ENCODE measurements at places on chromosomes 7 and 10.

DNA sequence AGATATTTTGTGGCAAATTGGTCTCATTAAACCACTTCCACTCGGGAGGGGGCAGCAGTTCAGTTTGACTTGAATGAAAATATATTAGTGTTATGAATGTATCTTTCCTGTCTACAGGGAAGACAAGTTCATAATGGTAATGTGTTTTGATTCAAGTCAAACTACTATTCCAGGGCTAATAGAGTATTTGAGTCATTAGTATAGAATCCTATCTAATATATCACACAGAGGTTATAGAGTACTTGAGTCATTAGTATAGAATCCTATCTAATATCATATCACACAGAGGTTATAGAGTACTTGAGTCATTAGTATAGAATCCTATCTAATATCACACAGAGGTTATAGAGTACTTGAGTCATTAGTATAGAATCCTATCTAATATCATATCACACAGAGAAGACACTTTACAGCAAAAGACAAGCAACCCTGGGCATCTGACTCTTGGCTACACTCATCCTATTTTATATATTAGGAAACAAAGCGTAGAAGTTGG lies 199.7 kb upstream of the MAGI2 start:
- DNase-seq, result no peak

DNA sequence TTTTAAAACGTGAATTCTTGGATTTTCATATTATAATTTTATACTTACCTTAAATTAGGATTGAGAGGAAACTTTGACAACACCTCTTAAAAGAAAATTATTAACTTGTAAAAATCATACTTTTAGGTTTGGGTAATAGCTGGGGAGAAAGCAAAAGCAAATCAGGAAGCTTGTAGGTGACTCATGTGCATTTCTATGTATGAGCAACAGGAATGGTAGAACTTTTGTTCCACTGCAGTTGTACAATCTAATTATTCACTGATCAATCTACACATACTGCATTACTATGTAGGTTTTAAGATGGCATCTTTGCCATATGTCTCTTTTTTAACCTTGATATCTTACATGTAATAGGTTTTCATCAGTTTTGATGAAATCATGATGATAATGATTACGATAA lies 223.2 kb downstream of the PRKG1 start:
- no peak for DNase-seq

GRCh38 chr7:80883154-80884025 lies 35.5 kb downstream of the SEMA3C start:
- no peak for DNase-seq

DNA sequence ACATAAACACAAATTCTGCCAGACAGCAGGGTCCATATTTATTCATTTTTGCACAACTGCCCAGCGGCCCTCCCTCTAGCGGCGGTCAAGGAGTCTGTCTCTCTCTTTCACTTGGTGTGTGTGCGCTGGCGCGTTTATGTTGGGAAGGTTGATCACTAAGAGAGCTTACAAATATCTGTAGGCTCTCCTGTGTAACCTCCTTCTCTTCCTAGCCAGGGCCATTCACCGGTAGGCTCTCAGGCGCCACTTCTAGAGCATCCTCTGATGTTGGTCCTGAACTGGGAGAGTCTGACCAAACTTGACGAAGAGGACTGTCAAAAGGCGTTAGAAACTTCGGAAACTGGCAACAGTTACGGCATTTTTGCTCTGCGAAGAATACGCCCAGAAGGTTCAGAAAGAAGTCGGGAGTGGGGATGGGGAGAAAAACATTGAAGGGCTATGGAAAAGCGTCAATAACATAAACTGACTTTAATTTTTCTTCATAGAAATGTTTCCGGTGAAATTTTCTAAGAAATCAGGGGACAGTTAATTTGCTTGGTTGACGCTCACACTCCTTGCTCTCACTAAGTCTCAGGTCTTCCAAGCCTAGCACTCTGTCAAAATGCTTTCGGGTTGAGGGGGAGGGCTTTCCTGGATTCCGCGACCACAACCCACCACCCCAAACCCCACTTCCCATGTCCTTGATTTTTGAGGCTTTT lies 731.1 kb downstream of the ZWINT start:
- no peak for DNase-seq

- DNase-seq, result no peak
These were observed 72.4 kb downstream of the AGMO start for GRCh38 chr7:15489383-15489782.

GRCh38 chr7:55265836-55266642 lies 99.1 kb upstream of the LANCL2 start:
- no peak for DNase-seq

DNA sequence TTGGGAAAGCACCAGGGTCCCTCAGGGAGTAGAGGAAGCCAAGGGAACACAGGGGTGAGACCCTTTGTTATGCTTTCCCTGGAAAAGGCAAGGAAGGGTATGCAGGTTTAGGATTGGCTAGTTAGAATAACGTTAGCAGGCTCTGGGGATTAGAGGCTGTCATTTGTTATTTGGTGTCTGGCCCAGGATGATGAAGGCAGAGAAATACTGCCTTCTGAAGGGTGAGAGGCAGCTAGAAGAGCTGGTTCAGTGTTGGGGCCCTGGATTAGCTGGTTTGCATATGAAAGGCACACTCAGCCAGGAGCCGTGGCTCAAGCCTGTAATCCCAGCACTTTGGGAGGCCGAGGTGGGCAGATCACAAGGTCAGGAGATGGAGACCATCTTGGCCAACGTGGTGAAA lies 3.0 kb upstream of the PILRA start:
- DNase-seq, result no peak

- DNase-seq, result no peak
These were observed 65.5 kb downstream of the C10orf143 start for GRCh38 chr10:130045091-130045652.

DNA sequence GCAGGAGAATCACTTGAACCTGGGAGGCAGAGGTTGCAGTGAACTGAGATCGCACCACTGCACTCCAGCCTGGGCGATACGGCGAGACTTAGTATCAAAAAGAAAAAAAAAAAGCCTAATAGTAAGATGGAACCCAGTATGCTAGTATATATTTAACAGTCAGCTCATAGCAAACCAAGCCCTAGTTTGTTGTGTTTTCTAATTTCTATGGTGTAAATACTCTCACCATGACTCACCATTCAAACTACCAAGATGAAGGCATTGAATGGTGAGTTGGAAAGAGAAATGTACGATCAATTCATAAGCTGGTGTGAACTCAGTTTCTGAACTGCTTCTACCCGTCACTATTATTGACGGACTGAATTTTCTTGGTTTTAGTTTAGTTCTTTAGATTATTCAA lies 173.7 kb upstream of the KAT6B start:
- DNase-seq, result no peak

- no peak for DNase-seq
These were observed 13.1 kb downstream of the DPYSL4 start for GRCh38 chr10:132199854-132200311.

- DNase-seq, result no peak
These were observed 20.3 kb downstream of the ACSM6 start for GRCh38 chr10:95214369-95214768.

DNA sequence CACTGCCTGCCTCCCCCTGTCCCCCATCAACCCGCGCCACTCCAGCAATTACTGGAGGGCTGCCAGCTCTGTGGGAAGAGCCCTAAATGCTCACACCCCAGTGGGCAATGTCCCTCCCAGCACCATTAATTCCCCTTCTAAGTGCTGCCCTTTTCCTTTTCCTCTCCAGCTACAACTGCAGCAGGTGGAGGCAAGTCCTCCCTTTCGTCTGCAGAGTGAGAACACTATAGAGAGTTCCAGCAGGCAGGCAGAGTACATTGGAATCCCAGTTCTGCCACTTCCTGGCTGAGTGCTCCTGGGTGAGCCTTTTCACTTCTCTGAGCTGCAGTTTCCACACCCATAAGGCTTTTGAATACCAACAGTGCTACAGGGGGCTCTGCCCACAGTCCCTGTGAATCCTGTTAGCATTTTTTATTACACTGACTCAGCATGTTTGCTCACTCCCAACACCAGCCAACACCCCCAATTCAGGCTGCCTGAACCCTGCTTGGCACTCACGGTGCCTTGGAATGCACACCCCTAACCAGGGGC lies 447.0 kb downstream of the GRID1 start:
- DNase-seq, result no peak

GRCh38 chr10:78960316-78960800 lies 108.4 kb upstream of the ZMIZ1 start:
- no peak for DNase-seq

- no peak for DNase-seq
These were observed 231.9 kb upstream of the PPP2R2D start for GRCh38 chr10:131668903-131669302.

DNA sequence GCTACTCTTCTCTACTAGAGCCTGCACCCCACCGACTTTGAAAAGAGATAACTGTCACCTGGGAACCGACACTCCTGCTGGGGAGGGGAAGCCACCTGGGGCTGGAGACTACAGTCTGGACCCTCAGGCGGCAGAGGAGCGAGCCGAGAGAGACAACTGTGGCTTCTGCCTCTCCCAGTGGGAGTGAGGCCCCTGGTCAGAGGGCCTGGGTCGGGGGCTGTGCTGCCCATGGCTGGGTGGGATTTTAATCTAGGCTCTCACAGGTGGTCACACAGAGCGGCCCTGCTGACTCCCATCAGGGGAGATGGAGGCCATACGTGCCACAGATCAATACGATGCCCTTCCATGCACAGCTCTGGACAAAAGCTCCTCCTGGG lies 372.1 kb downstream of the DNAJB6 start:
- DNase-seq, result no peak
